Hematopoietic multipotent progenitor cell treated with erythropoietin and hydrocortisone succinate and interleukin-3 and kit ligand, for 4 days (in vitro differentiated cells): ENCODE measurements at places on chromosomes 11 and 22.
A peak's percentile ranks its signal among the peaks of the same experiment; 100 is the strongest.

GRCh38 chr11:33869481-33870422 lies 22.1 kb downstream of the LMO2 start:
- DNase-seq = peak; percentile 86

- DNase-seq = peak; percentile 20
Measured at GRCh38 chr11:3030289-3031070, 26.7 kb downstream of the CARS1 start.

GRCh38 chr11:43880640-43881159 lies at the start of gene ALKBH3:
Gene ALKBH3 (plus strand): TSS chr11:43880831. CDS start chr11:43882653, 1,822 bp downstream.
- peak; percentile 98 for DNase-seq

DNA sequence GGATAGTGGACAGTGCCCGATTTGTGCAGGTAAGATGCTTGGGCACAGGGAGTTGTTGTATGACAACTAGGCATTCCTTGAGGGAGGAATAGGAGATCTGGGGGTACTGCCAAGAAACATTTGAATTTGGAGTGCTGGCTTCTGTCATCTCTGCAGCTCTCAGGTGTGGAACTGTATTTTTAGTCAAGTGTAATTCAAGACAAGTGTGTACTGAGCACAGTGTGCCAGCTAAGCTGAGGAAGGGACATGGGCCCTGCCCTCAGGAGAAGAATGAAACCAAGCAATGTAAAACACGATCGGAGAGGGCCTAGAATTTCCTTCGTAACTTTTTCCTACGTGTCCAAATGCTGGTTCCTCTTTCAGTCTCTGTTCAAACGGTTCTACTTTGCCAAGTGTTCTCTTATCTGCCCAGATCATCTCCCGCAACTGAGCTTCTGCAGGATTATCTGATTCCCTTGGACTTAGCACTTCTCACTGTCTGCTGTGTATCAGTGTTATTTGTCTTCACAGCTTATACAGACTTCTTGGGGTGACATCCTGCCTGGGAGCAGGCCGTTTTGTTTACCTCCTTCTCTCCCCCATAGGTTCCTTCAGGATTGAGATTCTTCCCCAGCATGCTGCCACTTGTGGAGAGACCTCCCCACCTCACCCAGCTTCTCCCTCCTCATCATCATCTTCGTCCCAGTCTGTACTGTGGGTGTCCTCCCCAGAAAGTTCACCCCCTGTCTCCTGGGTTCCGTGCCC lies 27.6 kb downstream of the ART5 start:
- peak; percentile 84 for DNase-seq

DNA sequence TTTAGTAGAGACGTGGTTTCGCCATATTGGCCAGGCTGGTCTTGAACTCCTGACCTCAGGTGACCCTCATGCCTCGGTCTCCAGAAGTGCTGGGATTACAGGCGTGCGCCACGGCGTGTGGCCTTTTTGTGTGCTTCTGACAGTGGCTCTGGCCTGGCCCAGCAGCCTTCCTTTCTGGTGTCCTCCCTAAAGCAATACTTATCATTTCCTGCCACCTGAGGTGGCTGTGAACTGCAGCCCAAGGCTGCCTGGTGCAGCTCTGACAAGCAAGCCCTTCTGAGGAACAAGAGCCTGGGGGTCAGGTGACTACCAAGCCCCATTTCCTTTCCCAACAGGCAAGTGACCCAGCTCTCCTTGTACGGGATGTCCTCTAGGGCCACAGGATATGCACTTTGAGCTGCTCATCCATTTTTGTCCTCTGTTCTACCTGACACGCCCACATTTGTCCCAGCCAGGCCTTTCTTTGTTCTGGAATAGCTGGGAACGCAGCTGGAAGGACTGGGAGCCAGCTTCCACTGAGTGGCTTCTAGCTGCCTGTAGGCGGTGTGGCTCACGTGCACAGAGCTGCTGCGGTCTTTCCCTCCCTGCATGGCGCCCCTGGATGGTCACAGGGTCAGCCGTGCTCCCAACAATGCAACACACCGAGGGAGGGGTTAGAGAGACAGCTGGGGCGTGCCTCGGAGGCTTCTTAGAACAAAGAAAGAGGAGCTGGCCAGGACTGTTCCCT lies 12.3 kb upstream of the BID start:
- DNase-seq = peak; percentile 91

DNA sequence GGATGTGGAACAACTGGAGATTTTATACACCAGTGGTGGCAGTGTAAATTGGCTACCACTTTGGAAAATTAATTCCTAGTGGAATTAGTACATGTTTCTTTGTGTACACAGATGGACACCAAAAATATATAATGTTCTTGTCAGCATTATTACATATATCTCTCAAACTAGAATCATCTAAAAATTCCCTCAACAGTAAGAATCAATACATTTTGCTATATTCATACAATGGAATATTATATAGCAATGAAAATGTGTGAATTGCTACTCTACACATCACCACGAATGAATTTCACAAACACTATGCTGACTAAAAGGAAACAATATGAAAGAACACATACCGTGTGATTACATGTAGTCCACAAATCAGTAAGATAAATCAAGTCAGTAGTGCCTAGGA lies 33.9 kb downstream of the CCDC90B start:
- no peak for DNase-seq

DNA sequence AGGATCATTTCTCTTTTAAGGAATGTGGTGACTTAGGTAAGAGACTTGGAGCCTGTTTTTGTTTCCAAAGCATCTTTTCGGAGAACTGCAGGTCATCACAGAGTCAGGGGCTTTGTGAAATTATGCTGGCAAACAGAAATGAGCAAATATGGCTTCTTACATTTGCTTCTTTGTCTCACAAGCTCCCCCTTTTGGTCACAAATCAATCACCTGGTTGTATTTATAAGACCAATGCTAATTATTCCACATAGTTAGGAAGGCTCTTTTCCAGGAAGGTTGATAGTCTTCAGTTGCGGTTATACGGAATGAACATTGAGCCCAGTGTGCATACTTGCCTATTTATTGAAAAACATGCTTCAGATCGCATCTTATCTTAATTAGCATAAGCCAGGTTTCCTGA lies 34.6 kb upstream of the CEP126 start:
- DNase-seq = peak; percentile 71

GRCh38 chr11:46611526-46612304 lies 5.3 kb downstream of the HARBI1 start:
- DNase-seq = peak; percentile 93

- DNase-seq = no peak
Measured at GRCh38 chr11:12591706-12592105, 82.5 kb upstream of the TEAD1 start.

DNA sequence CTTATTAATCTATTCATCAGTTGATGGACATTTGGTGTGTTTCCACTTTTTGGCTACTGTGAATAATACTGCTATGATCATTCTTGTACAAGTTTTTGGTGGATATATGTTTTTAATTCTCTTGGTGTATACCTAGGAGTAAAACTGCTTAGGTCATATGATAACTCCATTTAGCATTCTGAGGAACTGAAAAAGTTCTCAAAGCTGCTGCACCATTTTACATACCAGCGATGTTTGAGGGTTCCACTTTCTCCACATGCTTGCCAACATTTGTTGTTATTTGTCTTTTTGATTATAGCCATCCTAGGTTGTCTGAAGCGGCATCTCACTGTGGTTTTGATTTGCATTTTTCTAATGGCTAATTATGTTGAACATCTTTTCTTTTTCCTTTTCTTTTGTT lies 4.1 kb upstream of the ACER3 start:
- DNase-seq = no peak

- DNase-seq = no peak
Measured at GRCh38 chr11:114157476-114158050, 98.1 kb downstream of the ZBTB16 start.

DNA sequence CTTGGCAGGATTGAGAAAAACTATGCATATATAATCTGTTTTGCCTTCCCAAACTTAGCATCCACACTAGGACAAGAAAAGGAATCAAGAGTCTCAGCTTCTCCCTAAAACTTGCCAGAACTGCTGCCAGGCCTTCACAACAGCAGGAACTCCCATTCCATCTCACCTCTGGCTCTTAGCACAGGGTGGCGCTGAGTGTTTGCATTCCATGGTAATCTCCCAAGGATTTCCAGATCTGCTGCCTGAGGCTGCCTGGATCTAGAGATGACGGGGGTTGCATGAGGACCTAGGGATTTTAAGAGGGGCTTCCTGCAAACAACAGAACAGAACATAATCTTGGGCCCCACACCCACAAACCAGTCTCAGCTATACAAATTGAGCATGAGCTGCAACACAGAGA lies 87.1 kb upstream of the OPCML start:
- DNase-seq = no peak

DNA sequence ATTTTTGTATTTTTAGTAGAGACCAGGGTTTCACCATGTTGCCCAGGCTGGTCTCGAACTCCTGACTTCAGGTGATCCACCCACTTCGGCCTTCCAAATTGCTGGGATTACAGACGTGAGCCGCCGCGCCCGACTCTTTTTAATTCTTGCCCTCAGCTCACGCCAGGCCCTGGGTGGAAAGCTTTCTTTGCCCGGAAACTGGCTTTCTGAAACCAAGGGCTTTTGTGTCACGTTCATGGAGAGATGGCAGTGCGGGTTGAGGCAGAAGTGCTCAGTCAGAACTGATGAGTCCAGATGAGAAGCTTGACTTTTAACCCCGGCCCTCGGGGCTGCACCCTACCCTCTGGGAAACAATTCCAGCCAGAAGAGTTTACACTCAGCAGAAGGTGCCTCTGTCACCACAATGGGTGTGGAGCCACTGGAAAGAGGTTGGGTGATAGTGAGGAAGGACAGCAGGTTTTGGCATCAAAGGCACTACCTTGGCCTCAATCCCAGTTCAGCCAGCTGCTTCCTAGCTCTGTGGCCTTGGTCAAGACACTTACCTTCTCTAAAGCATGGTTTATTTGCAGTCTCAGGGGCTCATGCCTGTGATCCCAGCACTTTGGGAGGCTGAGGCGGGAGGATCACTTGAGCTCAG lies 890 bp upstream of the ARFGAP3 start:
- no peak for DNase-seq

DNA sequence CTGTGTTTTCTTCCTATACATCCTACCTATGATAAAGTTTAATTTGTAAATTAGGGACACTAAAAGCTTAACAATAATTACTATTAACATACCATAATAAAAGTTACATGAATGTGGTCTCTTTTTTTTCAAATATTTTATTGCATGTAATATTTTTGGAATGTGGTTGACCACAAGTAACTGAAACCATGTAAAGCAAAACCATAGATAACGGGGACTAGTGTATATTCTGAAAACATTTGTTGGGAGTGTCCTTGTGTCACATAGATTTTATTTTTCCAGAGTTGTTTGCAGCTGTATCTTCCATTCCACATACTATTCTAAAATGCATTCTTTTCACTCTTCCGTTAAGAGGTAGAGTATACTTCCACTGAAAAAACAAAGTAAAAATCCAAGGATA lies 200.4 kb downstream of the KIF18A start:
- DNase-seq = peak; percentile 72

DNA sequence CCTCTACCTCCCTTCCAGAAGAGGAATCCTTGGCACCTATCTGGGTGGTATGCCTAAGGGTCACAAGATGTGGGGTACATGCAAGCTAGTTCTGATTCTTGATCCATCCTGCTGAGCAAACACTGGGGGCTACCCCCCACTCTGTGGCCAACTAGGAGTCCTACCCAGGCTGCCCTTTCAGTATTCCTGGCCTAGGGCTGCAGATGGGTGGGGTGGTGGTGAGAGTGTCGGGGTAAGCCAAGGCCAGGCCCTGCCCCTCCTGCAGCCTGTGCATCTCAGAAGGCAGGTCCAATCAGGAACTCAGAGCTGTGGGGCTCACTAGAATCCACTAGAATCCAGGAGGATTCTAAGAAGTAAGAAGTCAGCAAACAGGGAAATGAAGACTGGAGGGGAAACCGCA lies 10.9 kb downstream of the SSH3 start:
- DNase-seq = no peak

DNA sequence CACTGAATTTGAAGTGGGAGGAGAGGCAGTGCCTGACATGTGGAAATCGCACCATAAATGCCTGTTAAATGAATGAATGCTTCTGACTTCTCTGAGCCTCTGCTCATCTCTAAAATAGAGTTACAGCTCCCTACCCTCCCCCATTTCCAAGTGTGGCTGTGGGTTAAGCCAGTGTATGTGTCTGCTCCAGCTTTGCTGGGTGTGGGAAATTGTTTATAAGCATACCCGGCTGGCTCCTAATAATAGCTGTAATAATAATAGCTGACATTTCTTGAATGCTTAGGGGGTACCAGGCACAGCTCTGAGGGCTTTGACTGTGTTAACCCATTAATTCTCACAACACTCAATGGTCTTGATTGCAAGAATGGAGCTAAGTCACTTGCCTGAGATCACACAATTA lies 7.0 kb upstream of the FCHSD2 start:
- no peak for DNase-seq

DNA sequence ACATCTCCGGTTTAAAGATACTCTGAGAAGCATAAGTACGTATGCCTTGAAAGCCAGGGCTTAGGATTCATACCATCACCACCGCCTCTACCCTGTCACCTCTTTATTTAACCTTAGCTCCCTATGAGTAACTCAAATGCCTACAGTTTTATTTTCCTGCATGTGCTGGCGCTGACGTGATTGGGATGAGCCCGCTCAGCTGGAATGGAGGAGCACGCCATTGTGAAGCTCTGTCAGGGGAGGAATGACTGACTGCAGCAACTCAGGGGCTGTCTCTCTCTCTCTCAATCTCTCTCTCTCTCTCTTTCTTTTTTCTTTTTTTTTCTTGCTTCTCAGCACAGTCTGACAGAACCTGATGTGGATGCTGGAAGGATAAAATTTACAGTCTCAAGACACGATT lies 12.4 kb downstream of the CAVIN3 start:
- DNase-seq = no peak

DNA sequence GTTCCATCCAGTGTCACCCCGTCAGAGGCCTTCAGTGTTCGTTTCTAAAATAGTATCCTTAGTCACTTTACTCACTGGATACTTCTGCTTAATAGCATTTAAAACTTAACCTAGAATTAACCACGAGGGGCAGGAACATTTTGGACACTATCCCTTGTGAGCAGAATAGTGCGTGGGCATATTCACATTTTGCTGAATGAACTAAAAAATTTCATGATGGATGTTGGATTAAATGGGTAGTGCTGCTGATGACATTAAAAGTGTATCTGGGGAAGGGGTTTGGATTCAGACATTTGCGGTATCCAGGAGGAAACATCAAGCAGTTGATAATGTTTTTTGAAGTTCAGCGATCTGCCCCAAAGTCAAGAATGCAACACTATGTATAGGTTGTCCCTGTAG lies 750 bp upstream of the NAT10 start:
- DNase-seq = no peak

DNA sequence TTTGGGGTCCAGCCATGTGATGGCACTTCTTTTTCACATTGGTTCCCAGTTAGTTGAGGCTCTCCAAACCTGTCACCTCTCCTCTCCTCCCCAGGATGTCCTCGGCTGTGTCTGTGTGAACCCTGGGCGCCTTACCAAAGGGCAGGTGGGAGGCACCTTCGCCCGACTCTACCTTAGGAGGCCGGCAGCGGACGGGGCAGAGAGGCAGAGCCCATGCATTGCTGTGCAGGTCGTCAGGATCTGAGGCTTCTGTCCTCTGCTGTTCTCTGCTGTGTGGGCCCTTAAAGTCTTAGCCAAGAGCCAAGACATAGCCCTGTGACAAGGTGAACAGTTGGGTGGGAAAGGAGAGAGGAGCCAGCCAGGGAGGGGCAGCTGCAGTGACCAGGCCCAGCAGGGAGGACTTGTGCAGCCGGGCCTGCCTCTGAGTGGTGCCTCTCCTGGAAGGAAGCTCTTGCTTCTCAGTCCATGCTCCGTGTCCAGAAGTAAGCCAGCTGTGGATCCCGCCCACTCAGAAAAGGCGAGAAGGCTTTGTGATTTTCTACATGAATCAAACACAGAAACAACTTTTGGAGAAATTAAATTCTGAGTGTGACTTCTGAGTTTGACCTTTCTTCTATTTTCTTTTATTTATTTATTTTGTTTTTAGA lies 17.5 kb upstream of the CDC42EP2 start:
- DNase-seq = no peak
